RKO (cell line): ENCODE measurements at places on chromosomes 12 and 14.

GRCh38 chr12:98788396-98788795 is 143.3 kb downstream of the APAF1 start:
- DNase-seq: no peak

DNA sequence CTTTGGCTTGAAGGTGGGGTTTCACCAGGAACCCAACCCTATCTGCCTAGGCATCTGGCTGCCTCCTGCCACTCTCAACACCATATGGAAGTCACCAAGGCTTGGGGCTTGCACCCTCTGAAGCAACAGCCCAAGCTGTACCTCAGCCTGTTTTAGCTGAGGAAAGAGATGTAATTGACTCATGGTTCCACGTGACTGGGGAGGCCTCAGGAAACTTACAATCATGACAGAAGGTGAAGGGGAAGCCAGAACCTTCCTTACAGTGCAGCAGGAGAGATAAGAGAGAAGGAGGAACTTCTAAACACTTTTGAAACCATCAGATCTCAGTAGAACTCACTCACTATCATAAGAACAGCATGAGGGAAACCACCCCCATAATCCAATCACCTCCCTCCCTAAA is 26.9 kb downstream of the GLIPR1L1 start:
- no peak for DNase-seq

DNA sequence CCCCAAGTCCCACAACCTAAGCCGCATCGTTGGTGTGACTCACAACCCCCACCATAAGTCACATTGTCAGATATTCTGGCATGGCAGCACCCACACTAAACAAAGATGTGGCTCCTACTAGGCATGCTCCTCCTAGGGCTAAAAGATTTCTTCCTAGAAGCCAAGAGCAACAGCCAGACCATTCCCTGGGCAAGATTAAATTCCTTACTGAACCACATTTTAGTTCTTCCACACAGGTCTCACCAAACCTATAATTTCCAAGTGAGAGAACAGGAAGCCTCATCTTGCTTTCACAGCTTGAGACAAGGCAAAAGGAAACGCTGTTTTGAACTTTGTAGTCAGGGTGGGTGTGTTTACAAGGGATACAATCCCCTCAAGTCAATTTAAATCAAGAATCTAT is 632.8 kb downstream of the DIO2 start:
- no peak for DNase-seq

- peak; percentile 9 for DNase-seq
Measured at GRCh38 chr14:80798878-80799277, 142.7 kb downstream of the CEP128 start.

DNA sequence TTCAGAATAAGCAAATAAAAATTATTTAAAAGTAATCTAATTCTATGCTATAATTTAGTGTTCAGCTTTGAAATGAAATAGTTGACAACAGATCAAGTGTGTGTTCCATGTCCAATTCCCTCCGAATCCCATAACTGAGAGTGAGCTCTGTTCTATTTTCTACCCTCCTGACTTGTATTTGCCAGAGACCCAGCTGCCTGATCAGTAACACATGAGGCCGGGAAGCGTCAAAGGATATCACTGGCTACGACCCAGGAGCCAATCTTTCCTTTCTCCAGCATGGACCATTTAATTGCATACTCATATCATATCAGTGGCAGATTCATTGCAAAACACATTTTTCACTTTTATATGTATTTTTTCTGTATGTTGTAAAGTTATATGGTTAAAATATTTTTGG is 108.8 kb upstream of the TSPAN8 start:
- no peak for DNase-seq

DNA sequence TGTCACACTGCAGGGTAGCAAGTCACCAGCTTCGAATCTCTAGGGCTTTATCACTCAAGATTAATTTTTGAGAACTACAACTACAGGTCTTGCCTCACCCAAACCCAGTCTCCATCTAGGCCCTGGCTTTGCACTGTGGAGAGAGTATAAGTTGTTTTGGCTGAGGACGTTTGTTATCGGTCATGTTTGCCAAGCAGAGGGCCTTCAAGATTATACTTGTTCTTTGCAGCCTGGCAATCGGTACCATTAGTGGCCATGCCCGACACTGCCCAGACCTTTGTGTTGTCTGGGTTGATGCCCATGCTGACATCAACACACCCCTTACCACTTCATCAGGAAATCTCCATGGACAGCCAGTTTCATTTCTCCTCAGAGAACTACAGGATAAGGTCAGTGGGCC is 25.7 kb downstream of the ARG2 start:
- no peak for DNase-seq
